ENCODE measurements at places on chromosomes 2 and 18.

DNA sequence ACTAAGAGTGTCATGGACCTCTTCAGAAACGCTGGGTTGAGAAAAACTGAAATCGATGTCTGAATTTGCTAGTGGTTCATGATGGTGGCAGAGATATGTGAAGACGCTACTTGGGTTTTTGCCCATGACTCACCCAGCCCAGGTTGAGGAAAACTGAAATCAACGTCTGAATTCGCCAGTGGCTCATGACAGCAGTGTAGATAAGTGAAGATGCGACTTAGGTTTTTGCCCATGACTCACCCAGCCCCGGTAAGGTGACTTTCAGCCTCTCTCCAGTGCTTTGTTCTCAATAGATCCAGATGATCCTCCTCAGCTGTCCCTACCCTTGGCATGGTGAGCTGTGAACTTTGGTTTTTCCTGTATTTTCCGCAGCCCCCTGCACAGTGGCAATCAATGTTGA is 105.3 kb upstream of the SIX3 start:
- no peak for DNase-seq

DNA sequence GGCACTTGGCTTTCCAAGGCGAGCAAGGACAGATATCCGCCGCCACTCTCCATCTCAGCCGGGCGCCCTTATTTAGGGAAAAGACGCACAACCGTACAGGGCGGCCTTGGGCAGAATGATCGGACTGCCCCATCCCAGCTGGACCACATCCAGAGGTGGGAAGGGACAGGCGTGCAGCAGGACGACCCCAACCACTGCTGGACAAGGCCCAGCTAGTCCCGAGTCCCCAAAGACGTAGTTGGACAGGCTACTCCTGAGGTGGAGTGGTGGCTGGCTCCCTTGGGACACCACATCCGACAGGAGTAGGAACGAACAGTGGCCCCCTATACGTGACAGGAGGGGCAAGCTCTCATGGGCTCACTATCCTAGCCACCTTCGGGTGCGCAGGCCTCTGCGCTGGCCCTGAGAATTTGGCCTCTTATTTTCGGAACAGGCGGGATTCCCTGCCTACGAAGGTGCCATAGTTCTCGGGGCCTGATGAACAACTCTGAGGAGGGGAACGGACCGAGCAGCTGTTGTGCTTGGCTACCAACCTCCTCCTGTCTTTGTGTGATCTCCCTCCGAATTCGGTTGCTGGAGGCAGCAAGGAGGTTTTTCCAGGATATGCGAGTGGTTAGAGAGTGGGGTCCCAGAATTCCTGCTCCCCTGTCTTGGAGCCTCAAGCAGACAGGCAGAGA is 2.3 kb downstream of the FEV start:
- no peak for DNase-seq

GRCh38 chr2:171157109-171157500 is 3.6 kb downstream of the TLK1 start:
- DNase-seq = no peak

DNA sequence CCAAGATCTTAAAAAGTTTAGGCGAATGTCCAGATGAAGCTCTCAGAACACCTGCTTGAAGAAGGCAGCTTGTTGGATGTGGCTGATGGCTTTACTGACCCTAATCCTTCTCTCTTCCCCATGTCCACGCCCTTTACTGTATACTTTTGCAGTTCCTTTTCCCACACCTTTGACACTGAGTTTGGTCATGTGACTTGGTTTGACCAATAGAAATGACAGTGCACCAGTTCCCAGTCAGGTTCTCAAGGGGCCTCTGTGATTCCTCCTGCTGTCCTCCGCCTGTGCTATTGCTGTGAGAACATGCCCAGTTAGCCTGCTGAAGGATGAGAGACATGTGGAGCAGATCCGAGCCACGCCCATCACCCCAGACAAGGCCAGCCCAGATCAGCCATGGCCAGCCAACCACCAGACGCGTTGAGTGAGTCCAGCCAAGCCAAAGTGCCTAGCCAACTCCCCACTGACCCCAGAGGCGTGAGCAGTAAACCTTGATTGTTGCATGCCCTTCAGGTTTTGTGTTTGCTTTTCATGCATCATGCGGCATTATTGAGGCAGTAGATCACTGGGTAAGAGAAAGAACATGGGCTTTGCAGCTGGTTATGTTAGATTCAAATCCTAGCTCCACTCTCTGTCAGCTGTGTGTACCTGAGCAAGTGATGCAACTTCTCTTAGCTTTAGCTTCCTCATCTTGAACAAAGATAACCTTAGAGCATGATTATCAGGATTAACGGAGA is 258.0 kb upstream of the SIX2 start:
- DNase-seq = no peak

DNA sequence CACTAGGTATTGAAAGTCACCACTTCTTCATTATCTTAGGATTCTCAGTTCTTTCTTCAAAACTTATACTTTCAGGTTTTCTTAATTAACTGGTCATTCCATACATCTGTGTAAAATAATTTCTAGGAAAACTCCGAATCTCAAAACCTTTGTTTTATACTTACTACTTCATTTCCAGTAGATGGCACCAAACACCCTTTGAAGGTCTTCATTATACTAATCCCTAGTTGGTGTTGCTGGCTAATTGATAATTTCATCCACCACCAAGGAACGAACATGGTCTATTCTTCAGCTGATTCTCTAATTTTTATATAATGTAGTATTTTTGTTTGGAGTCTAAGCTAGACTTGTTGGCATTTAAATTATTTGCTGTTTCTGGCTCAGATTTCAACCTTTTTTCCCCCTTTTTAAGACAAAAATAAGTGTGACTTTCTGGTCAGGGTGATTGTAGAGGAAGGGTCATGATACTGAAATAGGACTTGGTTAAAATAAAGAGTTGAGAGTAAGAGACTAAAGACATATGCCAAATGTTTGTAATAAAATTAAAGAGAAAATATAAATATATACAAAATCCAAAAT is 2.8 kb upstream of the MXD1 start:
- no peak for DNase-seq

Data from CD8-positive, alpha-beta T cell (primary cell).